ENCODE measurements at places on chromosomes 16 and 17.

GRCh38 chr17:68462381-68463210 is 5.3 kb upstream of the WIPI1 start:
- peak; percentile 29 for DNase-seq

DNA sequence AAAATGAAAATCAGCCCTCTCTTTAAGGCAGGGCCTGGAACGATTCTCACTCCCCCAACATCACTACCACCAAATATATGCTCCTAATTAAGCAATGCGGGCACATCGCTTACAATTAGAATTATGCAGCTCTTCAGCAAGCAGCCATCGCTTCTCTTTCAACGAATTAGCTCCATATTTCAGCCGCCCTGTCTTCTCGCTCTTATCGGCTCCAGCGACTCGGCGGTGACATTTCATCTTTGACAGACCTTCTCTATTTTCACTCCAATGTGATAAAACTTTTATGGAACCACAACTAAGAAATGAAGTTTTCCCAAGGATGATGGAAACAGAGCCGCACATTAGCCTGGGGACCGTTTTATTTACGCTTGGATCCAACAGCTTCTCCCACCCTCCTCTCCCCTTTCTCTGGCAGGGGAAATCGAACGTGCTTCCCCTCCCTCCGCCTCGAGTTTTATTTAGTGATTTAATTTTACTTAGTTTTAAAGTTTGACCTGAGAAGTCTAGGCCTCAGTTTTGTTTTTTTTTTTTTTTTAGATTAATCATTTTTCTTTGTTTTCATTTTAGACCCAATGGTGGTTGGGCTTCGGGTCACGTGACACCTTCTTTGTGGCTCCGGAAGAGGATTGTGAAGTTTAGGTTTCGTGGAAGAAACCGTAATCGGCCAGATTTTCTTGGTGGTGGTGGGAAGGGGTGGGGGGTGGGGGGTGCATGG is 3.1 kb upstream of the HOXB2 start:
- DNase-seq: no peak

- DNase-seq: no peak
Measured at GRCh38 chr16:25713785-25714570, 22.2 kb downstream of the HS3ST4 start.

DNA sequence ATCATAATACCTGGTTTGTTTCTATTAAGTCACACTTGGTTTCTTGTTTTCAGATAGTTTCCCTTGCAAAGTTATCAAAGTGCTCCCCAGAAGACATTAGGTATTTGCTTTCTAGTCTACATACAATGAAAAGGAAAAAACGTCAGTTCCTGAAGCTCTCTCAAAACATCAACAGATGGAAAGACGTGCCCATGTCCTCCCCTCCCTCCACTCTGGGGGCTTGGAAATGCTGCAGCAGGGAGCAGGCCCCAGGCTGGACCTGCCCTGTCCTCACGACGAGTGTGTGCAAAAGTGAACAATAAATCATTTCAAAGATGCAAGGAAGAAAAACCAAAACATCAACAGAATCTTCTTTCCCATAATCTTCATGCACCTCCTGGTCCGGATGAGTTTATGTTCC is 118.5 kb downstream of the USP22 start:
- DNase-seq: no peak

DNA sequence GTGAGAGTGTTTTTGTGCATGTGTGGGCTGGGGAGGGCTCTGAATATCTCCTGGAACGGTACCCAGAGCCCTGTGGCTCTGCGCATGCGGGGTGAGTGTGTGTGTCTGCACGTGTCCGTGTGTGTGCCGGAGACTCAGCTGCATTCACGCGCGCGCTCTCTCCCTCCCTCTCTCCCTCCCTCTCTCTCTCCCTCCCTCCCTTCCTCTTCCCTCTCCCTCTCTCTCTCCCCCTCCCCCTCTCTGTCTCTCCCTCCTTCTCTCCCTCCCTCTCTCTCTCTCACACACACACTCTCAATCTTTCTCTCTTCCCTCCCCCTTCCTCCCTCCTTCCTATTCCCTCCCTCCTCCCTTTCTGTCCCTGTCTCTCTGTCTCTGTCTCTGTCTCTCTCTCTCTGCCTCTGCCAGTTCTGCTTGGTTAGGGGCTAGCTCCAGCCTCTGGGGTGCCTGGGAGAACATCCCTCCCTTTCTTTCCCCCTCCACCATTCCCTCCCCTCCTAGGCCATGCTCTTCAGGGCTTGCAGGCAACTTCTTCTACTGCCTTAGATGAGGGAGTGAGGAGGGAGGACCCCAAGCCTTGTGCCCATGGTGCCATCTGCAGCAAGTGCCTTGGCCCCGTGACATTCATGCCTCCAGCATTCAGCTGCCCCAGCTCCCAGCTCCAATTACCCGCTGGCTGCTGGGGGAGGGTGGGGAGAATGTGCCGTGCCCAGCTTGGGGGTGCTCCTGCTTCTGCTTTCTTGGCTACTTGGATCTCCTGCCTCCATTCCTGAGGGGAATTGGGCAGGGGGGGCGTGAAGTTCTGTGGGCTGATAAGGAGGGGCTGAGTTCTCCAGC is 6.4 kb downstream of the THRA start:
- peak; percentile 65 for DNase-seq

DNA sequence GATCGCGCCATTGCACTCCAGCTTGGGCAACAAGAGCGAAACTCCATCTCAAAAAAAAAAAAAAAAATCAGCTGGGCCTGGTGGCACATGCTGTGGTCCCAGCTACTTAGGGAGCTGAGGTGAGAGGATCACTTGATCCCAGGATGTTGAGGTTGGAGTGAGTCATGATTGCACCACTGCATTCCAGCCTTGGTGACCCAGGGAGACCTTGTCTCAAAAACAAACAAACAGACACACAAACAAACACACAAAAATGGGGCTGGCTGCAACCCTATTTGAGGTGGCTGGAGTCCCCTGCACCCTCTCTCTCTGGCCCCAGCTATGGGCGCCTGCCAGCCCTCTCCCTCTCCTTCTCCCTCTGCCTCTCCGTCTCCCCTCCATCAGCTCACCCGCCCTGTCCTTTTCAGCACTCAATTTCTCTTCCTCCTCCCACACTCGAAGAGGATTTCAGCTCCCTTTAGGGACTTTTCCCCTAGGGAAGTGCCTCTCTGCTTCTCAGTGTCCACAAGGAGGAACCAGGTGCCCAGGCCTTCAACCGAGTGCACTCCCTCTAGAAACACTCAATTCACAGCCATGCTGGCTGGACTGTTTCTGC is 17.5 kb upstream of the TFAP4 start:
- no peak for DNase-seq

DNA sequence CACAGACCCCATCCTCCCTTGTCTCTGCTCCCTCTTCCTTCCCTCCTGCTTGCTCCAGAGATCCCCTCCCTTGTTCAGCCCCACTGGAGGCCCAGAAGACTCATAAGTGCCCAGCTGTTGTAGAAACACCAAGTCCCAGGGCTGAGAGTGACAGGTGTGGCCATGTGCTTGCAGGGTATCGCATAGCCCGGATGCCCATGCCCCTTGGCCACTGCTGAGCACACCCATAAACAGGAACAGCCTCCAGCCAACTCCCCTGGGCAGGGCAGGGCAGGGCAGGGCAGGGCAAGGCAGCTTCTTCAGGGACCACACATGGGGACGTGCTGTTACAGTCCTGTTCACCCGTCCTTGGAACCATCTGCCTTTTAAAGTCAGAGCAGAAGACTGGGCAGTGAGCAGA is 2.0 kb downstream of the CACNG1 start:
- no peak for DNase-seq

DNA sequence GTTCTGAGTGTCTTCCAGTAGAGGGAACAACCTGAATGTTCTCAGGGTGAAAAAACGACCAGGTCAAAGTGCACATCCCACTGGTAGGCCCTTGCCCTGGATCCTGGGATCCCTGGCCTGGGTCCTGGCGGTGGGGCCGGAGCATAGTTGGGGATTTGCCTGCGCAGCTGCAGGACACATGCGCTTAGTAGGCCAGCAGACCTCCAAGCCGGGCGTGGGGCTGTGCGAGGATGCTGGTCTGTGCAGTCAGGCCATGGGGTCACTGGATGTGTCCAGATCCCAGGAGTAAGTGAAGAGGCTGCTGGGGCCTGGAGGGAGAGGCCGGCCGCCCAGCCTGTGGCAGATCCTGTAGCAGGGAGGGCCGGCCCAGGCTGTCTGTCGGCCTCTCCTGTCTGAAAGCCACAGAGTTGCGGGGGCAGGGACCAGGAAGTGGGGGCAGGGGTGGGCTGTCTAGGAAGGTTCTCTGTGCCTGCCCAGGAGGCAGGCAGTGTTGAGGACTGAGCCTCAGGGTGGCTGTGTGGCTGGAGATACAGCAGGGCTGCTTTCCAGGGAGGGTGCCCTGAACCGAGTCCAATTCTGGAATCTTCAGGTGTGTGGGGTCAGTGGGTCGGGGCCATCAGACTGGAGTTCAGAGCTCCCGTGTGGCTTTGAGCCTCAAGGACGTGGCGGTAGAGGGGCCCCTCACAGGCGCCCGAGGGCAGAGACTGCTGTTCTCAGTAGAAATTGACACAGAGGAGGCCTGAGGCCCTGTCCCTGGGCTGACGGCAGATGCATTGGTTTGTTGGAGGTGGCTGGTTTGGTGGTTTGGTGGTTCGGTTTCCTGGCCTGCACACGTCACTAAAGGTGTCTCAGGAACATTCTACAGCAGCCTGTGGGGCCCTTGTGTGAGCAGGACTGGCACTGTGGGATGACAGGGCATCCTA is 17.2 kb upstream of the NUDT16L1 start:
- DNase-seq: peak; percentile 32

GRCh38 chr17:1007310-1008007 is 10.5 kb downstream of the TIMM22 start:
- no peak for DNase-seq

- no peak for DNase-seq
Measured at GRCh38 chr16:66961914-66962313, 848 bp downstream of the CES3 start.

DNA sequence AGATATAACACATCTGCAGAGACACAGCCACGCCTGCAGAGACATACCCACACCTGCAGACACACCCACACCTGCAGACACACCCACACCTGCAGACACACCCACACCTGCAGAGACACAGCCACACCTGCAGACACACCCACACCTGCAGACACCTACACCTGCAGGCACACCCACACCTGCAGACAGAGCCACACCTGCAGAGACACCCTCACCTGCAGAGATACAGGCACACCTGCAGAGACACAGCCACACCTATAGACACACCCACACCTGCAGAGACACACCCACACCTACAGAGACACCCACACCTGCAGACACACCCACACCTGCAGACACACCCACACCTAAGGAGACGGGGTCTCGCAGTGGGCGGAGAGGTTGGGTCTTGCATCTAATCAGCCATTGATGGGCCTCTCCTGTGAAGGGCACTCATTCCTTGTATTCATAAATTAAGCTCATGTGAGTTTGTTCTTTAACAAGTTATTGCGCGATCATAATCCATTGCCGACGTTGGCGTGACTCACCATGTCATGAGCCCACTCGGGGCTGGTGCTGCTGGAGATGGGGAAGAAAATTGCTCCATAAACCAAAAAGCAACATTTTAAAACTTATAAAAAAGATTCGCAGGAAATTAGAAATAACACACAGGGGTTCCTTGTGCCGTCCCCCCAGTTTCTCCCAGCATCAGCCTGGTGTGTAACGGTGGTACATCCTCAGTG is 28.9 kb upstream of the CDH15 start:
- DNase-seq: no peak

GRCh38 chr17:49435671-49436029 is 21.0 kb upstream of the PHB1 start:
- DNase-seq: no peak

All from activated CD8-positive, alpha-beta memory T cell treated with anti-CD3 and anti-CD28 coated beads for 1 hour (primary cell).